ENCODE measurements at places on chromosomes 4 and X.

DNA sequence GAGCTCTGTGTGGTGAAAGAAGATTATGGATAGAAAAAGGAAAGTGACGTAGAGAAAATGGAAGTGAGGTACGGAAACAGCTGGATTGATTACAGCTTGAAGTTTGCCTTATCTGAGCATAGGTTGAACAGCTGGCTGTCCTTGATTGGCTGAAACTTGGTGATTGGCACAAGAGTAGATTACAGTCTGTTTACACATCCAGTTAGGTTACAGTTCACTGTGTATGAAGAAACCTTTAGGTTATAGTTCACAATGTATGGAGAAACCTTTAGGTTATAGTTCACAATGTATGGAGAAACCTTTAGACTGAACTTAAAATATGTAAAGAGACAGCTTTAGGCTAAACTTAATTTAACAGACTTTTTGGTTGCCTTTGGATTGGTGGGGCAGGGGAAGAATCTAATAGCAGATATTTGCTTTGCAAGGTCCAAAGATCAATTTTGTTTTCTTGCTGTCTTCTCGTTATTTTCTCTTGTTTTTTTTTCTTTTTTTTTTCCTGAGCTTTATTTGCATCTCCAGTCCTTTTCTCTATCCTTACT, 15.6 kb upstream of the ART3 start:
- DNase-seq, result no peak

- DNase-seq, result no peak
Observed at GRCh38 chrX:39481621-39482020, 616.1 kb downstream of the BCOR start.

DNA sequence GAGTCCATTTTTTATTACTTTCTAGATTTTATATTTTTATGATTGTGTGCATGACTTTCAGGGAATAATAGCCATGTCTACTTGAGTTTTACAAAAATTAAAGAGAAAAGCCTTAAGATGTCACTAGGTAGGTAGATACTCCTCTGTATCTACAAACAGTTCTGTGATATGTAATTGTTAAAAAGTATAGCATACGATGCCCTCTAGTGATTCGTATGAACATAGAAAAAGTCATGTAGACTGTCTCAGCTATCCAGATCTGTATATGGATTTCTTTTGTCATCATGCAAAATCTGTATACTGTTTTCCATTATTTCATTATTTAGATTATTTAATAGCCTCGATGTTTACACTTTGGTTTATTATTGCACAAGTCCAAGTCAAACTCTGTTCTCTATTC, 856.6 kb downstream of the CENPC start:
- peak; percentile 68 for DNase-seq

- no peak for DNase-seq
Observed at GRCh38 chr4:31298737-31299136, 578.6 kb downstream of the PCDH7 start.

GRCh38 chrX:153573984-153574383, 25.0 kb downstream of the CCNQ start:
- no peak for DNase-seq

DNA sequence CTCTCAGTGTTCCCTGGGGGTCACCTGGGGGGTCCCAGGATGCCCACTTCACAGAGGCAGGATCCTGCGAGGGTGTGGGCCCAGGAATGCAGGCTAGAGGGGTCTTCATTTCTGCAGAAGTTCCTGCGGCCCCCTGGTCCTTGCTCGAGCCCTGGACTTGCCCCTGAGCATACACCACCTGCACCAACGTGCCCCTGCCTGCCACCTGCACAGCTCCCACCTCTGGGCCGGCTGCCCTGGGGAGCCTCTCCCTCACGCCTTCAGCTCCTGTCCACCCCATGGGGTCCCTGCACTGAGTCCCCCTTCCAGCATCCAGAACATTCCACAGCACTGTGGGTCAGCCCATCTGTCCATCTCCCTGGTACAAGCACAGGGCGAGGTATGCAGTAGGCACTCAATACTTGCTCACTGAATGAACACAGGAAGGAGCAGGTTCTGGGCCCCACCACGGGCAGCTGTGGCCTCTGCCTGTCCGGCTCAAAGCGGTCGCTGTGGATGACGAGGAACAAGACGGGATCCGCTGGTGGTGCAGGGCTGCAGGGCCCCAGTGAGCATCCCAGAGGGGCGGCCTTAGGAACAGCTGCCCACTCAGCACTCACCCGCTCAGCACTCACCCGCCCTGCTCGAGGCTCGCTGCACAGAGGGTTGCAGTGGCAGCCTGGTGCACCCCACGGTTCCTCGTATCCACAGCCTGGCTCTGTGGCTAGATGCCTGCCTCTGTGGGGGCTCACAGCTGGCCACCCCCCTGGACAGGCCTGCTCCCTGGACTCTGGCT, 70.5 kb upstream of the MXD4 start:
- DNase-seq, result no peak

DNA sequence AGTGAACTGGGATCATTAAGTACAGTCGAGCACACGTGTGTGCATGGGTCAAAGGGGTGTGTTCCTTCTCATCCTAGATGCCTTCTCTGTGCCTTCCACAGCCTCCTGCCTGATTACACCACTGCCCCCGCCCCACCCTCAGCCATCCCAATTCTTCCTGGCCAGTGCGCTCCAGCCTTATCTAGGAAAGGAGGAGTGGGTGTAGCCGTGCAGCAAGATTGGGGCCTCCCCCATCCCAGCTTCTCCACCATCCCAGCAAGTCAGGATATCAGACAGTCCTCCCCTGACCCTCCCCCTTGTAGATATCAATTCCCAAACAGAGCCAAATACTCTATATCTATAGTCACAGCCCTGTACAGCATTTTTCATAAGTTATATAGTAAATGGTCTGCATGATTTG, 22.3 kb downstream of the SLC34A2 start:
- no peak for DNase-seq

DNA sequence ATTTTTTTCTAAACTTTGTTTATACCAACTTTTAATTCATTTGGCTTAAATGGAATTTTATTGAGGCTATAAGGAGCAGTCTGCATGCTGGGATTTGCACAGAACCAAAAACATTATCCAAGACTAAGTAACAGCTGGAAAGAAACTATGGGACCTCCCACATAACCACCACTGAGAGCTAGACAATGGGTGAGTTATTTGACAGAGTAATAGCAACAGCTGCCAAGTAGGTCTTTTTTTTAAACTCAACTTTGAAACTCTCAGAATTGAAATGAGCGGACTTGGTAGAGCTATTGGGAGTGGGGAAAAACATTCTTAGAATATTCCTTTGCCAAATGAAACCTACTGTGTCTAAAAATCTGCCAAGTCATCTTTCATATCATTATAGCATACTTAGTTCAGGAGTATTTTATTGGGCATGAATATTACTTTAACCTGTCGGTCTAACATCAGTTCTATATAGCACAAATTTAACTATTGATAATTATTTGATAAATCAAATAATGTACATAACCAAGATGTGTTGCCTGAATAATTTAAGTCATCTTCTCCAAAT, 1428.0 kb downstream of the PCDH7 start:
- peak; percentile 41 for DNase-seq

DNA sequence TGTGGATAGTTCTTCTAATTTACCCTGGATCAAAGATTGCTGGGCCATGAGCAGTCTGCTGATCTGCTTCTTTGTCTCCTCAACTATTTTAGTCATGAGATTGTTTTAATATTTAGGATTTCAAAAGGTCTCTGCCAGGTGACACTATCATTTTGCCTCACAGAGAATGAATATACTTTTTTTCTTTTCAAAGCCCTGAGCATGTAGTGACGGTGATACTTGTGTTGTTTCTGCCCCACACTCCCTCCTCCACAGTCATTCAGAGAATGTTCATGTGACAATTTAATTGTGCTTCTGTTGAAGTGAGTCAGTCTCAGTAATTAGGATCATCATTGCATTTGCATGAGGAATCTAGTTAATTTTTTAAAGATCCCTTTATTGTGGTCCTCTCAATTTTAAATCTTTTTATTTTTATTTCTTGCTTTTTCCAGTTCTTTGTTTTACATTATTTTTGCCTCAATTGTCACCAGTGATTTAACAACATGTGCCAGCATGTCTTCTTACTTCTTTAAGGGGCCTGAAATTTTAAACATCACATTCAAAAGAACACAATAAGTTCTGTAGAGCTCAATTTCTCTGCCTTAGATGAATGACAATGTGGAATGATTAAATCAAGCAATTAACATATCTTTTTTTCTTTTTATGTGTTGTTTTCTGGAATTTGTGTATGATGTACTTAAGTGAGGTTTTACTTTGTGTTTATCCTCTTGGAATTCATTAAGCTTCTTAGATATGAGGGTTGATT, 12.3 kb downstream of the MMRN1 start:
- DNase-seq, result no peak

DNA sequence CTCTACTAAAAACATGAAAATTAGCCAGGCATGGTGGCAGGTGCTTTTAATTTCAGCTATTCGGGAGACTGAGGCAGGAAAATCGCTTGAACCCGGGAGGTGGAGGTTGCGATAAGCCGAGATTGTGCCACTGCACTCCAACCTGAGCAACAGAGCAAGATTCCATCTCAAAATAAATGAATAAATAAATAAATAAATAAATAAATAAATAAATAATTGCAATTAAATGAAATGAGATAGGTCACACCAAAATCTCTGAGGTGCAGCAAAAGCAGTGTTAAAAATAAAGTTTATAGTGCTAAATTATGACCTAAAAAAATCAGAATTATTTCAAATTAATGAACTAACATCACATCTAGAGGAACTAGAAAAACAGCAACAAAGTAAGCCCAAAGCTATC, 13.6 kb upstream of the CYLC1 start:
- DNase-seq, result no peak

GRCh38 chr4:144223661-144224060, 83.1 kb upstream of the GYPA start:
- DNase-seq, result peak; percentile 3
